ENCODE measurements at places on chromosomes 6 and 20.

DNA sequence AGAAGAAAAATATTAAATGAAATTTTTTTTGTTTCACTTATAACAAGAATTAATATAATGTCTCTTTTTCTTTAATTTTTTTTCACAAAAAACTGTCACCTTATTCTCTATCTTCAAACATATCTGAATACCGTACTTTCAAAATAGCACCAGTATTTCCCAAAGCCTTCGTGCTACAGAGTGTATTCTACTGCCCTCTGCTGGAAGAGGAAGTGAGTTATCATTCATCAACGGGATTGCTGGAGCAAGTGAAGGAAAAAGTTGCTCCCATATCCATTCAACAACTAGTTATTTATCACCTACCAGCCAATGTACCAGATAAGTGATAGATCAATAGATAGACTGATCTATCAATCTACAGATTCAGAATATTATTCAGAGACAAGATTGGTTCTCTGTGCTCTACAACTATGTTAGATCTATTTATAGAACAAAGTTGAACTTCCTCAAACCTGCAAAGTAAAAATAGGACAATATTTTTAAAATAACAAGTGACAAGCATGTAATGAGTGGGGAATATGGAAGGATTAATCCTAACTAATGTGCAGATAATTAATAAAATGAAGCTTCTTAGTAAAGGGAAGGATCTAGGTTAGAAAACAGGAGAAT, 26.7 kb upstream of the TFAP2B start:
- DNase-seq = peak; percentile 29

DNA sequence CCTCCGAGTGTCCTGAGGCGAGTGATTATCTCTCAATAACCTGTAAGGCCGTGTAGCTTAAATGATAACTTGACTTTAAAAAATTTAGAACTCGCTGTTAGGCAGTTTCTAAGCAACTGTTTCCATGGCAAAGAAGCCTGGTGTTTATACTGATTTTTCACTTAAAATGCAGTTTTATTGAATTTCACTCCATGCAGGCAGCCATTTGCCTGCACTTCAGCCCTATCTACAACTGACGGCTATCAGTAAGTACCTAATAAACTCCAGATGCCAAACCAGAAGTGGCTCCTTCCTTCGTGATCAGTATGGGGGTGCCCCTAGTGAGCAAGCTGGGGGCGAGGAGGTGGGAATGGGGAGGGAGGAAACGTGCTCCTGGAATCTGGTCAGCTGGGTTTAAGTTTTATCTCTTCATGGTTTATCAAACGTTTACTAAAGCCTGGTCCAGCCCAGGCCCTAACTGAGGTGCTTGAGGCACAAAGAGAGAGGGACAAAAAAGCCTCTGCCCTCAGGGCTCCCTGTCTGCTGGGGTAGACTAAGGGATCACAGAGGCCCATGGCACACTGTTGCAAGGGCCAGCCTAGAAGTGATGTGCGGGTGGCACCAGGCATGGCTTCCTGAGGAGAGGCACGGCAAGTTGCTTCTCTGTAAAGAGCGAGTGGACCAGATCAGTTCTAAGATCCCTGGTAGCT, 45.5 kb downstream of the TTI1 start:
- no peak for DNase-seq

DNA sequence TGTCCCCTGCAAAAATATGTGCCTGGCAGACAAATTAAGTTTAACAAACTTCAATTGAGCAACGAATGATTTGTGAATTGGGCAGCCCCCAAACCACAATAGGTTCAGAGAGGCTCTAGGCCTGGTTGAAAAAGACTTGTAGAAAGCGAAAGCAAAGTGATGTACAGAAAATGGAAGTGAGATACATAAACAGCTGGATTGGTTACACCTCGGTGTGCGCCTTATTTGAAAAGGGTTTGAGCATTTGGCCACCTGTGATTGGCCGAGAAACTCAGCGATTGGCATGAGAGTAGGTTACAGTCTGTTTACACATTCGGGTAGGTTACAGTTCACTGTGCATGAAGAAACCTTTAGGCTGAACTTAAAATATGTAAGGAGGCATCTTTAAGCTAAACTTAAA, 136.9 kb downstream of the CD83 start:
- no peak for DNase-seq

DNA sequence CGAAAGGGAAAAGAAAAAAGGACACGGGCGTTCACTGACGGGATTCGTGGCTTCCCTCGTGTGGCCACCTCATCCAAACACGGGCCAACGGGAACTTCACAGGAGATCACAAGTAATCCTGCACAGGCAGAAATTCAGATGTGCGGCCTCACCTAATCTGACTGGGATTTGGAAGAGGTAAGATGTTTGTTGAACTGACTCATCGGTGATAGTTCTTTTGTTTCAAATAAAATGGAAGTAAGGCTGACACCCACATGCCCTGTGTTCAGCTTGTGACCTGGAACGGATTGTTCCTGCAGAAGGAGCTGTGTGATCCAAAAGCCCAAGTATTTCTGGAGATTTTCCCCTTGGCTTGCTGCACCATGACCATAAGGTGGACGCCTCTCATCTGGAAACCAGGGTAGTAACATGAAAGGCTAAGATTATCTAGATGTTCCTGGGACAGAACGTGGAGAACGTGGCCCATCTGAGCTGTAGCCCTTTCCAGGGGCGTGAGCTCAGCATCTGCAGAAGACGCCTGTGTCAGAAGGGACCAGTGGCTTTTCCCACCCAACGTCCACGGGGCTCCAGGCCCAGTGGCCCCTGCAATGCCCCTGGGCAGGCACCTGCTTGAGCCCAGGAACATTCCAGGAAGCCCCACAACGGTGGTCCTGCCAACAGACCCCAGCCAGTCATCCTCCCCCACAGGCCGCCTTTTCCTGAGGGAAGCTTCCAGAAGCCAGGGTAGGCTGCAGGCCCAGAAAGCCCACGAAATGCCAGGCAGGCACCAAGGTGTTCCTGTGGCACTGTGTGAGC, 39.7 kb downstream of the DLL1 start:
- no peak for DNase-seq

- peak; percentile 82 for DNase-seq
Observed at GRCh38 chr20:46568570-46569129, 18.2 kb upstream of the OCSTAMP start.

DNA sequence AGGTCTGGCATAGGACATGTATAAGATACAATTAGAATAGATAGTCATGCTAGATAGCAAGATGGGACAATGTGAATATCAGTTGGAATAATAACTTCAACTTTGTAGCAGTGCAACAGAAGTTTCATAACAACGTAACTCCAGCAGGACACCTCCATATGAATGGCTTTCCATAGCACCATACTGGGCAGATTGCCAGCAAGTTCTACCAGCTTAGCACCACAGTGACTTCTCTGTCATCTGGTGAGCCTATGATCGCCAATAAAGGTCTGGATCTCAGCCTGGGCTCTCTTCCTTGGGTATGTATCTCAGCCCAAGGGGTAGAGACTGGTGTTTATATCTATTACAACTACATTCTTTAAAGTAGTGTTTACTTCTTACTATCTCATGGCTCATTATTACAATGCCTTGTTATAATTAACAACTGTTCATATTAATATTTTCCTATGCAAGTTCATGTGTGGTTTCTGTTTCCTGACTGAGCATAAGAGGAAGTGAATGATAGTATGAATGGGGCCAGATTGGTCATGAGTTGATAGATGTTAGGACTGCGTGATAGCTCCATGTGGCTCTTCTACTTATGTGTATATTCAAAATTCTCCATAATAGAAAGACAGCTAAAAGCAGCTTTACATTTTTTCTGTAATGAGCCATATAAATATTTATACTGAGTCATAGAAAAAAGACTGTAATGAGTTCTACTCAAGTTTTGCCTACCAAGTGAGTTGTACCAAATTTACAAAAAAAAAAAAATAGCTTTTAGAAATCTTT, 22.9 kb downstream of the HTR1B start:
- no peak for DNase-seq

- peak; percentile 61 for DNase-seq
Observed at GRCh38 chr6:13696226-13696625, 15.4 kb downstream of the RANBP9 start.

DNA sequence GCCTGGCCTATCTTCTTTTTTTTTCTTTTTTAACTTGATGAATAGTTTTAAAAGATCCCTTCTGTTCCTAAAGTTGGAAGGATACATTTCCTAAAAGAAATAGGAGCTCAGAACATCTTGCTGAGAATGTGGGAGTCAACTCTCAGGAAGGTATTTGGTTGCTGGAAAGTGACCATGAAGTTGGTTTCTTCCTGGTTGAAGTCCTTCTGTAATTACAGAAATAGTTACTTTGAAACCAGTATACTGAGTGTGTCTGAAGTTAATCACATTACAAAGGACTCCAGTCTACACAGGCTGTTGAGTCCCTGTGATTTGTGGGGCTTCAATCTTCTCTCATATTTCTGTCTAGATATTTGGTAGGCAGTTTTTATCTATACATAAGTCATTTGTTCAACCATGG, 9.8 kb upstream of the PLEKHG1 start:
- DNase-seq = no peak

- peak; percentile 22 for DNase-seq
Observed at GRCh38 chr20:51190783-51191180, 167.9 kb upstream of the KCNG1 start.

- DNase-seq = no peak
Observed at GRCh38 chr6:444653-445275, 53.2 kb downstream of the IRF4 start.

DNA sequence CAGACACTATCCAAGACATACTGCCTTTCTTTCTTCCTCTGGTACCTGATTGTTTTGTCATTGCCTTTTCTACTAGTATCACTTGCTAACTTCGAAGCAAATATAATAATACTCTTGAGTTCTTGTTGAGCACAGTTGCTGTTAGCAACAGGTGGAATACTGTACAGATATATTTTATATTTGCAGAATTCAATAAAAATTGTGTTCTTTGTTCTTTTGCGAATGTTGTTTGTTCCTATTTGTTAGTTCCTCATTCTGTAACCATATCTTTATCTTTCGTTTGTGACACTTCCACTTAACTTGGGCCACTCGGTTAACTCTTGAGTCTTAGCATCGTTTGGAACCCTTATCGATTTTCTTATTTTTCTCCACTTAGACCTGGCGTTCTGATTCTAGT, 868 bp downstream of the CYB5R4 start:
- no peak for DNase-seq
